ENCODE measurements at places on chromosomes 3 and 15.

DNA sequence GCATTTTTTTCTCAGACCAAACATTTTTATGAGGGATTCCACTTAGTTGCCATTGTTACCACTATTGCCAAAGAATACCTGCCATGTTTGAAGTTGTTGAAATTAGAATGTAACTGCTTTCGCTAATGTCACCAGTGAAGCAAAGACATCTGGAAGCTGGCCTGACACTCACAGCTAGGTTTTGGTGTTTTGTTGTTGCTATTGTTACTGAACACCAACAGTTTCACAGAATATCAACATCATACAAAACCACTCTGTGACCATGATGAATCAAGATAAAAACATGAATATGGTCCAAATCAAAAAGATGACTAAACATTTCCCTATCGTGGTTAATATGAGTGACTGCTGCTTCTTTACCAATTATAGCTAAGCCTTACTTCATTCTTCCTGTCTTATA is 6.9 kb upstream of the CFAP20DC start:
- DNase-seq: no peak

- no peak for DNase-seq
These were observed 66.8 kb upstream of the PXYLP1 start for GRCh38 chr3:141164852-141165251.

GRCh38 chr3:4814305-4814903 is 164.8 kb upstream of the BHLHE40 start:
- DNase-seq: no peak

DNA sequence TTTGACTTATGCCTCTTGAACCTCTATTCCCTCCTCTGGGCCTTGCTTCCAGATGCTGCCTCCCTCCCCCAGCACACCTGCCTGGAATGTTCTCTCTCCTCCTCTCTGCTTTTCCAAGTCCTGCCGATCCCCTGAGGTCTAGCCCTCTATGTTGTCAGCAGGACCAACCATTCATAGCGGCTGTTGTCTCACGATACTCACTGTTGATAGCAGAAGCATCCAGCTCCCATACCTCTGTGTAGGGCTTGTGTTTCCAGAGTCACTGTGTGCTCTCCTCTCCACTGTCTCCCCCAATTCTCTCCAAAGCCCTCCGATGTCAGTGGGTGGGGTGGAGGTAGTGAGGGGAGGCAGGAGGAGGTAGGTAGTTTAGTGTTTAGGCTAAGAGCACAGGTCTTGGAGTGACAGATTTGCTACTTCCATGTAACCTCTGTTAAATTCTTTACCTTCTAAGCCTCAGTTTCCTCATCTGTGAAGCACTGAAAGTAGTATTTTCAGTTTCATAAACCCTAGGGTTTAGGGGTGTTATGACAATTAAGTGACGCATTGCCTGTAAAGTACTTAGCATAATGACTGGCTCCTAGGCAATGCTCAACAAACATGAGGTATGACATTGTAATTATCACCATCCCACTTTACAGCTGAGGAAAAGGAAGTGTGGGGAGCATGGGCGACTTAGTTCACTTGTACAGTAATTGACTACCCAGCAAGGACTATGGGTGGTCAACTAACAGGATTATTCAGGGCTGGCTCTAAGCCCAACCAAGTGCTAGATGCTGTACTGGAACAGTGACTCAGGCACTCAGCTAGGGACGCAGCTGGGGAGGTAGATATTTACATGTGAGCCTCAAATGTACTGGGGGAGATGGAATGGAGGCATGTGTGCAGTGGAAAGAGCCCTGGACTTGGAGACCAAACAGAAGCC is 122.8 kb downstream of the CACNA1D start:
- DNase-seq: no peak

GRCh38 chr3:34676436-34676835 is 878.0 kb downstream of the PDCD6IP start:
- no peak for DNase-seq

- no peak for DNase-seq
These were observed 19.1 kb downstream of the USP3 start for GRCh38 chr15:63523306-63523990.

DNA sequence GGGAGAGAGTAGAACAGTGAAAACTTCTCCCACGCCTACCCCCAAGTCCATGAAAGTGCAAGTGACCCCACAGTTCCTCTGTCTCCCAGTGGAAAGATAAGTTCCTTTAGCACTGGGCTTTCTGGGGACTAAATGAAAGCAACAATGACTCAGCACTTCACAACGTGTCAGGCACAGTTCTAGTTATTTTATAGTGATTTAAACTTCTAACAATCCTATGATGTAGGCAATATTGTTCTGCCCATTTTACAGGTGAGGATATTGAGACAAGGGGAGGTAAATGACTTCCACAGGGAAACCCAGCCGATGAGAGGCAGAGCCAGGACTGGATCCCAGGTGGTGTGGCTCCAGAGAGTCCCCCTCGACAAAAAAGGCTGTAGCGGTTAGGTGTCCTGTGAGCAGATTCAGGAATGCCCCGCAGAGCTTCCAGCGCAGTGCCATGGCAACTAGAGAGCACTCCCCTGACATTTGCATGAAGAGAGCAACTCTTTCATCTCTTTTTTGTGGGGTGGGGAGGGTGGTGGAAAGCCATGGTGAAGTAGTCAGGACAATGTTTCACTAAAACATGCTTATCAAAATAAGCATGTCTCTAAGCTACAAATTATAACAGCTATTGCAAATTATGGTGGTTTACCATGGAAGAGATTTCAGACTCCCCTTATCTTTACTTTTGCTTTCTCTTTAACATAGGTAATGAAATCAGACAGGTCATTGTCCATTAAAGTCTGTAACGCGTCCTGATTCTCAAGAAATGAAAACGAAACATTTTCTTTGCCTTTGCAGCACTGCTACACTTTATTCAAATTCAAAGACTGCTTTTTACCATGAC is 62.1 kb downstream of the NR2F2 start:
- DNase-seq: no peak

GRCh38 chr15:83339396-83339795 is 54.9 kb upstream of the BNC1 start:
- no peak for DNase-seq

All from stimulated activated CD4-positive, alpha-beta T cell treated with anti-CD3 and anti-CD28 coated beads, Interleukin-12 subunit alpha, Interleukin-12 subunit beta, amount 100 ng/mL, for 48 hours (primary cell).